CD4-positive, alpha-beta T cell (primary cell): ENCODE measurements at places on chromosomes 7 and 10.

GRCh38 chr7:139540203-139540602, 16.7 kb downstream of the CLEC2L start:
- DNase-seq, result no peak

- no peak for DNase-seq
Measured at GRCh38 chr7:30453921-30454320, 24.7 kb downstream of the NOD1 start.

GRCh38 chr10:70328967-70329366, 45.2 kb upstream of the NPFFR1 start:
- DNase-seq, result no peak

DNA sequence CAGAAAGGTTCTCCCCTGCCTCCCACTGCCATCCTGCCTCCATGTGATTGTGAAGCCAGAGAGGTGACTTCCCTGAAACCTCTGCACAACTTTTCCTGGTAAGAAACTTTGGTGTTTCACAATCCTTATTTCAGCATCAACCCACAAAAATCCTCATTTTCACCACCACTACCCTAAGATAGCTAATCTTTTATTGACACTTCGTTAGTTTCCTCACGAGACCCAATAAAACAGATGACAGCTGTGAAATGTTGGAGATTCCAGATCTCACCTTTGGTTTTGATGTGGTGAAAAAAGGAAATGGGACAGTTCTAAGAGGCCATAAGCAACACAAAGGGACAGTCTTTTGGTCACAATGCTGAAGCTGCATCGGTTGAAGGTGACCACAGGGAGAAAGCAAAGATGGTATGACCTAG, 59.9 kb upstream of the TM9SF3 start:
- DNase-seq, result peak; percentile 24

GRCh38 chr10:77892021-77892739, 34.4 kb downstream of the DLG5 start:
- DNase-seq, result no peak

GRCh38 chr7:11848251-11848650, 16.3 kb upstream of the THSD7A start:
- no peak for DNase-seq

DNA sequence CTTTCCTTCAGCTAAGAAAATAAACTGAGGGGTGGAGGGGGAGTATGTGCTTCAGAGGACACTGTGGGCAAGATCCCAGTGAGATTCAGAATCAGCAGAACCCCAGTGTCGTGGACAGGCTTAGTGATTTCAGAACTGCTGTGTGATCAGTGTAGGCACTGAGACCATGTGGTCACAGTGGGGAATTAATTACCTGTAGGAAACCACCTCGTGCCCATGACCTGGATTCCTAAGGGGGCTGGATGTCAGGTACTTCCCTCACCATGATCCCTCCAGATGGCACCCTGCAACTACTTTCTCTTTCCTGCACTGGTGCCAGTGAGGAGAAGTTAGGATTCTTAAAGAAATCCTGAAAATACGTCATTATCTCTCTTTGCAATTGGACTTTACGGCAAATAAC, 64.4 kb downstream of the HBP1 start:
- no peak for DNase-seq

DNA sequence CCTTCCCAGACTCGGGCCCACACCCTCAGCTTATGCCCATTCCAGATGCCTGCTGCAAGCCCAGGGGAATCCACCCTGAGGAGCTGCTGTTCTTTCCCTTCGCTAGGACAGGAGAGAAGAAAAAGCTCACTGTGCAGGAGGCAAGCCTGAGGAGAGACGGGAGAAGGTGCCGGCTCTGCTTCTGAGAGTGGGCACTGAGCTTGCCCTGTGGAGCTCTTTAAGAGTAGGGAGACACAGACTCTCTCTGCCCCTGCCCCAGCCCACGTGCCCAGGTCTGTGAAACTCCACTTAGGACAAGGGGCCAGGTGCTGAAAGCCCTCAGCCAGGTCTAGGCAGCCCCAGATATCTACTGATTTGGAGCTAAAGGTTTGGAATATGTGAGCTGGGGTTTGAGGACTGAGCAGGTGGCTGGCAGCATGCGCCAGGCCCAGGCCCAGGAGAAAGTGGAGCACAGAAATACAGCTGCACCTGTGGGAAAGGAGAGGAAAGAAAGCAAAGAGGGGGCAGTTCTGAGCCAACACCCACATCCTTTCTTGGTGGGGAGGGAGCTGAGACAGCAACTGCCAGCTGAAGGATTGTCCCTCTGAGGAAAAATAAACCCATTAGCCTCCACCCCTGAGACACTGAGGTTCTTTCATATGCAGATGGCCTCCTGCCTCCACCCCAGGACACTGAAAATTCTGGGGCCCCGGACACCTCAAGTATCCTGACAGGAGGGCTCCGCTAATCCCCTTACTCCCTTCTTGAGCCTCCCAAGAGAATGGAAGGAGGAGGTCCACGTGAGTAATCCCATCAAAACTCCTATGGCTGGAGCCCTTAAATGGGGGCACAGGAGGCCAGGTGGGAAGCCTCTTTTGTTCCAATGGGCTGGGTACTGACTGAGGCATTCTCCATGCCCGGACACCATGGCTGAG, 7.3 kb downstream of the POLL start:
- DNase-seq, result no peak
